Caki2 (cell line): ENCODE measurements at places on chromosomes 1 and 21. TPM values are rescaled to one million over a fixed set of nuclear protein-coding genes. Genes with fewer than 3 reads are reported as not detected.

Gene CD84
- total RNA-seq = not detected in 2 replicates

Gene LIPI
- not detected in 2 replicates for total RNA-seq

Gene MMP23B
- total RNA-seq = not detected in 2 replicates

Gene BRDT
- not detected in 2 replicates for total RNA-seq

Gene KCNJ15
- not detected in 2 replicates for total RNA-seq

Gene MTMR11
- 12.9 and 13.8 TPM in 2 replicates for total RNA-seq

Gene MRPL55
- total RNA-seq = 126 and 138 TPM in 2 replicates

Gene IL20
- not detected in 2 replicates for total RNA-seq

Gene OR2T35
- not detected in 2 replicates for total RNA-seq

Gene SLC16A4
- 54.2 and 56.5 TPM in 2 replicates for total RNA-seq

Gene GORAB
- 6.2 and 12.6 TPM in 2 replicates for total RNA-seq

Gene LCE6A
- not detected in 2 replicates for total RNA-seq

Gene ZC3H11A
- 34.5 and 34.8 TPM in 2 replicates for total RNA-seq
